ENCODE measurements at places on chromosomes 13 and 19.

GRCh38 chr13:50531917-50532899 lies 311.3 kb downstream of the DLEU7 start:
- no peak for DNase-seq

GRCh38 chr19:8086849-8087248 lies 34.3 kb downstream of the CCL25 start:
- DNase-seq: no peak

- DNase-seq: no peak
Measured at GRCh38 chr13:114241918-114242317, 7.2 kb downstream of the CDC16 start.

- DNase-seq: peak; percentile 73
Measured at GRCh38 chr19:6767357-6768235, at the start of gene SH2D3A. TSS of gene SH2D3A (minus strand) at chr19:6767435. CDS start at chr19:6763748, 3,687 bp downstream.

DNA sequence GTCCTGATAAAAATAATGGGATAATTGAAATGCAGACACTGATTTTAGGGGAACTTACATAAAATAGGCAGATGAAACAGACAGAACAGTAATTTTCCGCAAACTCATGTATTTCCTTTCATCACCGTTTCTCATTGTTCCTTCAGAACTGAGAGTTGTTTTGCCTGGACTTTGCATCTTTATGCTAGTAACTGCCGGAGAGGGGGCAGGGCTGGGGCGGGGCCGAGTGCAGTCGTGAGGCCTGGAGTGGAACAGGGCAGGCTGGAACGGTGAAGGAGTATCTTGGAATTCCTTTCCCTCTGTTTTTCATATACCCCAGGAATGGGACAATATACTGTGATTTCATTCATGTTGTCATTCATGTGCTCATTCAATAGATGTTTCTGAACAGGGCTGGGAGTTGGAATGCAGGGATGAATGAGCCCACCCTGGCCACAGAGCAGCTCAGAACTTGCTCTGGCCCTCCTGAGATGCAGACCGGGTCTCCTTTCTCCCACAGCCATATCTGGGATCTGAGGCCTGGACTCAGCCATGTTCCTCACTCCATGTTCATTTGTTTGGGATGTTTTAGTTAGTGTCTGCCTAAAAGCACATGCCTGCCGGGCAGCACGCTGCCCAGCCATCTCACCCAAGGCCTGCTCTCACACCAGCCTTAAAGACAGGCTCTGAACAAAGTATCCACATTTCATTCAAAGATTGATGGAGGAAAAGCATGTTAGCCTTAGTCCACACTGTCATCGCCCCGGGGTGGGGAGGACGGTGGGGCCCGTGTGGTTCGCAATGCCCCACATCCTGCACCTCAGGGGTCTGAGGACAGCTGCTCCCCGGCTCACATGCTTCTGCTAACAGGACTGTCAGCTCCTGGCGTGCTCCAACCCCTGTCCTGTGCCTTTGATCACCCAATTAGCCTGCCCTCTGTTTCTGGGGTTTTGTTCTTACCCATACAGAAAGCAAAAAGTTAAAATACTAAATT lies 92.9 kb downstream of the SOX1 start:
- no peak for DNase-seq

DNA sequence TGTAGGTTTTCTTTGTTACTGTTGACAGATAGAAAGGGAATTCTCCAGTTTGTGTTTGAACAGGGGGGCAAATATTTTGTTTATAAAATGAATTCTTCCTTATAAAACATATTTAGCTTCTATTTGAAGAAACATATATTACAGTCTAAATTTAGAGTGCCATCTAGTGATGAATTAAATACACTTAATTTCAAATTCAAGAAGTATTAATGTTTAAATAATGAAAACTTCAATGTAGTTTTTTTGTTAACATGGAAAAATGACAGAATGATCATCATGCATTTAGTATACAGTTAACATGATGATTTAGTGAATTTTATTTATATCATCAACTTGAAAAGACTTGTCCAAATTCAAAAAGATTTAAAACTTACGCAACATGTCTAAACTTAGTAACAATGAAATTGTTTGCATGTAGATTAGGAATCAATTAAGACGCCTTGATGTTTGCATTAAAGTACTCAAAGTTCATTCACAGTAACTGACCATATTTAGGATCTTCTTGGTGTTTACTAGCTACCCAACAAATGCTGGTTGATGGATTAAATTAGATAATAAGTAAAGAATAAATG lies 765.9 kb upstream of the SLITRK1 start:
- DNase-seq: no peak

DNA sequence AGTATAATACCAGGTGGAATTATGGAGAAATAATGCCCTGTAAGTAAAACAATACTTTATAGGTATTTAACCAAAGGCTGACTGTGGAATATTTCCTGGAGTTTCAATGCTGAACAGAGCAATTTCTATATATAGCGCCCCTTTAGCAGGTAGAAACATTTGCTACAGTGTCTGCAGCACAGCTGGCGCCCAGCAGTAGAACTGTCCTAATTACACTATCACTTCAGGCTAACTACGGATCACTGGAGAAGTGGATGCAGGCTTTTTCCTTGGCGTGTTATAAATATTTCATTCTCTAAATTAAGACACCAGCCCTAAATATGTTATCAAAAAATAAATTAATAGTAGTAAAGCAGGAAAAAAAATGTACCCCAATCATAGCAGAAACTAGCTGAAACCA lies 3.1 kb downstream of the SHISA2 start:
- no peak for DNase-seq

- no peak for DNase-seq
Measured at GRCh38 chr13:26213345-26213744, 8.8 kb downstream of the RNF6 start.

- DNase-seq: no peak
Measured at GRCh38 chr19:2584002-2584401, 108.1 kb downstream of the GADD45B start.

DNA sequence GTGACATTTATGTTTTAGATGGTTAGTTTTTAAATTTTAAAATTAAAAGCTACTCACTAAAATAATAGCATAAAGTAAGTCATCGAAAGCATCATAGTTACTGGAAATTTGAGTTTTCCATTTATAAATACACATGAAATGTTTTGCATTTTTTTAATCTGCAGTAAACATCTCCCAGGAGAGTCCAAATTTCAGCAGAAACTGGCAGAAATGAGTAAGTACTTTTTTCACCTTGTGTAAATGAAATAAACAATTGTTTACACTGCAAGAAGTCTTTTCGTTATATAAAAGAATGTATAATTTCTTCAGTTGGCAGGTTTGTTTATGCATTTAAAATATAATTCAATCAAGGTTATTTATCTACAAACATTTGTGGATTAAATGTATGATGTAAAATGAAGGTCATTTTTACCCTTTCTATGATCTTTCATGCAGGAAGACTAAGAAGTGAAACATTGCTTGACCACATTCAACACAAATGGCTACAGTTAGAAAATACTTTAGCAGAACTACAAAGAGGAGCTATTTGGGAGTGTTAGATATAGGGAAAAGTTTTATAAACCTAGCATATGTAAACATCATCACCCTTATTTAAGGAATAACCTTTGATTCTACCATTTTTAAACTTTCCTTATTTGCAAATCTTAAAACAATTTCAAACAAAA lies 55.6 kb downstream of the RCBTB2 start:
- DNase-seq: no peak

DNA sequence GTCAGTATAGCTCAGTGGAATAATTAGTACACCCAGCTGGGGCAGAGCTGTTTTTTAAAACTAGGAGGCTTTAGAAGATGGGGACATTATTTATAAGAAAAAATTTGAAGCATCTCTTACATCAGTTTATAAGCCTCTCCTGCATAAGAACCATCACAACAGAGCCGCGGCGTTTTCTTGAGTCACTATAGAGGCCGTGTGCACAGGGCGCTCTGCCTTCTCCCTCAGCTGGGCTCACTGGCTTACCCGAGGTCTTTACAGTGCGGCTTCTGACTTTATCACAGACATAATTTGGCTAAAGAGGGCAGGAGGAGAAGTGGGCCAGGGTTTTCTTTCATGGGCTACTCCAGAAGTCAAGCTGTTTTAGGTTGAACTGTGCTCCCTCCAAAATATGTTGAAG lies 135.5 kb upstream of the RNF113B start:
- DNase-seq: no peak

GRCh38 chr13:28953714-28954418 lies 133.7 kb downstream of the MTUS2 start:
- no peak for DNase-seq

DNA sequence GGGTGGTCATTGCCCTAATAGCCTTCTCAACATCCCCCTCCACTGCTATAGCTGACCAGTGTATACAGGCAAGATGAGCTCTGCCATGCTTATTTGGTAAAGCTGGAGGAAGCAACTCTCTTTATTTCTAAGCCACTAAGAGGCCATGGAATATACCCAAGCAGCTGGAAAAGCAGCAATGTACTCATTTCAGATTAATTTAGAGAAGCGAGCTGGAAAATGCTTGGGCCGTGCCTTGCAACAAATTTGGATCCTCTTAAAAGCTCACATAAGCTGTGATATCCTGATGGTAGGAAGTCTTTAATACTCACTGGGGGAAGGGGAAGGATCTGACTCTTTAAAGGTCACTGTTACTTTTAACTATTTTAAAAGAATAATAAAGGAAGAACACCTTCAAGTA lies 77.8 kb downstream of the TEX26 start:
- DNase-seq: no peak

- no peak for DNase-seq
Measured at GRCh38 chr13:45240143-45240542, 39.3 kb upstream of the KCTD4 start.

GRCh38 chr19:29671393-29672160 lies 6.3 kb downstream of the PLEKHF1 start:
- no peak for DNase-seq

GRCh38 chr13:51524829-51525566 lies 59.3 kb upstream of the WDFY2 start:
- no peak for DNase-seq

DNA sequence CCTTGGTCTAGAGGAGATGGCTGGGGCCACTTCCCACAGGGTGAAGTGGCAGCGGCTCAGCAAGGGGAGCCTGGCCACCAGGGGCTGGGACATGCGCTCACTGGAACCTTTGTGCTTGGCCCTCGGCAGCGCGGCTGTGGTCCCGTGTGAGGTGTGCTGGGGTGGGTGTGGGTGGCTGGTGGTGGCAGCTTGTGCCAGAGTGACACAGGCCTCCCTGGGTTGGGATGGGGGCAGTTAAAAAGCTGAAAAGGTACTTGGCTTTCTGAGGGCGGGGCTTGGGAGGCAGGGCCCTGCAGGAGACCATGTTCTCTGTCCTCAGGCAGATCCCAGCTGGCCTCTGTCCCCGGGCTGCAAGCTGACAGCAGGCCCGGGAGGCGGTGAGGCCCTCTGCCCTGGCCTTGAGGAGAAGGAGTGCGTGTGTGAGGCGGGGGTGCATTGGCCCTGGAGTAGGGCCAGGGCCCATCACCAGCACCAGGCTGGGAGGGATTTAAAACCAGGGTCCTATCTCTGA lies 17.3 kb downstream of the MPND start:
- no peak for DNase-seq
